ENCODE measurements at places on chromosomes 5 and 9.

DNA sequence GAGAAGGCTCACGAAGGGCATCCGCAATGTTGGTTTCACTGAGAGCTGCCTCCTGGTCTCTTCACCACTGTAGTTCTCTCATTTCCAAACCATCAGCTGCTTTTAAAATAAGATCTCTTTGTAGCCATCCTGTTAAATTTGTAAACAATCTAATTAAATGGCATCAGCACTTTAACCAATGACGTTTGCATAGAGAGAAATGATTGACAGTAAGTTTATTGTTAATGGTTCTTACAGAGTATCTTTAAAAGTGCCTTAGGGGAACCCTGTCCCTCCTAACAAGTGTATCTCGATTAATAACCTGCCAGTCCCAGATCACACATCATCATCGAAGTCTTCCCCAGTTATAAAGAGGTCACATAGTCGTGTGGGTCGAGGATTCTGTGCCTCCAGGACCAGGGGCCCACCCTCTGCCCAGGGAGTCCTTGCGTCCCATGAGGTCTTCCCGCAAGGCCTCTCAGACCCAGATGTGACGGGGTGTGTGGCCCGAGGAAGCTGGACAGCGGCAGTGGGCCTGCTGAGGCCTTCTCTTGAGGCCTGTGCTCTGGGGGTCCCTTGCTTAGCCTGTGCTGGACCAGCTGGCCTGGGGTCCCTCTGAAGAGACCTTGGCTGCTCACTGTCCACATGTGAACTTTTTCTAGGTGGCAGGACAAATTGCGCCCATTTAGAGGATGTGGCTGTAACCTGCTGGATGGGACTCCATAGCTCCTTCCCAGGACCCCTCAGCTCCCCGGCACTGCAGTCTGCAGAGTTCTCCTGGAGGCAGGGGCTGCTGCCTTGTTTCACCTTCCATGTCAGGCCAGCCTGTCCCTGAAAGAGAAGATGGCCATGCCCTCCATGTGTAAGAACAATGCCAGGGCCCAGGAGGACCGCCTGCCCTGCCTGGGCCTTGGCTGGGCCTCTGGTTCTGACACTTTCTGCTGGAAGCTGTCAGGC lies 16.6 kb downstream of the SQSTM1 start:
- DNase-seq, result no peak

- no peak for DNase-seq
Observed at GRCh38 chr5:180644129-180644824, 5.1 kb downstream of the FLT4 start.

DNA sequence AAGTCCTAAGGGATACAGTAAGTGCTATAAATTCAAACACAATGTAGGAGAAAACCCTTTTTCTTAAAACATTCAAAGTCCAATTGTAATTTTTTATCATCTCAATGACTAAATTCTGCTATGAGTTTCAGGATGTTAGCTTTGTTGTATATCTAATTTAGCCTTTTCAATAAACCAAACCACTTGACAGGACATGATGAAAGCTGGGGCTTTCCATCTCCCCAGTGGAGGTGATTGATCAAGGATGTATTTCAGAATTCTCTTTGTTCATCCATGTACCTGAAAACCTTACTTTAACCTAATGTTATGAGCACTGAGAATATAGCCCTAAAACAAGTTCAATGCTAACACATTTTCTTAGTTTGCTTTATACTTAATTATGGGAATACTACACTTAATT lies 639.0 kb upstream of the ITGA1 start:
- no peak for DNase-seq

GRCh38 chr9:128216781-128217553 lies 13.8 kb downstream of the DNM1 start:
- no peak for DNase-seq

DNA sequence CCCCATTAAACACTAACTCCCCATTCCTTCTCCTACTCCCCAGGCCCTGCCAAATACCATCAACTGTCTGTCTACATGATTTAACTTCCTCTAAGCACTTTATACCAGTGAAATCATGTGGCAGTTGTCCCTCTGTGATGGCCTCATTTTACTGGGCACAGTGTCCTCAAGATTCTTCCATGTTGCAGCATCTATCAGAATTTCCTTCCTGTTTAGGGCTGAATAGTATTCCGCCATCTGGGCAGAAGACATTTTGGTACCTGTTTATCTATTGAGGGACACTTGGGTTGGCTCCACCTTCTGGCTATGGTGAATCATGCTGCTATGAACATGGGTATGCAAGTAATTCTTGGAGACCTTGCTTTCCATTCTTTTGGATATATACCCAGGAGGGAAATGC lies 59.4 kb upstream of the IRX4 start:
- no peak for DNase-seq

DNA sequence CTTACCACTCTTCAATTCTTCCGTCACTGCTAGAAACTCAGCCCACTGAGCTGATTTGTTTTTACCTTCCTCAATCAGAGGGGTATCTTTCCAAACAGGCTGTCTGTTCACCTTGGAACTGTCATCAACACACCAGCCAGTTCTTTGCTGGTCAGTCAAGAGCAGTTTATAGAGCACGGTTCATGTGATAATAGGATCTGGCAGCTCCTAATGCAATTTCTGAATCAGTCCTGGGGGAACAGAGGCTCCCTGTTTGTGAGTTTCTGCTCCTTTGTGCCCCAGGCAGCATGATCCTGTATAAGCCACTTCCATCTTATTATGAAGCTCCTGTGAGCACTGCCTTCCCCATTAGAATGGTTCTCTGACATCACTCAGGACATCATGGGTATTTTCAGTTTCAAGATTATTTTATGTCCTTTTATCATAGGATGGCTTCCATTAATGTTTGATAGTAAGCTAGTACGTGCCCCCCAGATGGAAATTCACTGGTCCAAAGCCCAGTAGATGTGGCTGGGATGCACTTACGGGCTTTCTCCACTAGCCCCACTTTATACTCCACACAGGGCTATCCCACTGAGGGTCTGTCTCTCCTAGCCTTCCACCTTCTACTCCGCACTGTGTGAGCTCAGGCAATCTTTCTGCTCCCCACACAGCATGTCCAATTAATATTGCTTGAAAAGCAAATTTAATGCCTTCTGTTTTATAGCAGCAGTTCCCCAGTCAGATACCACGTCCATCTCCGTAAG lies 85.5 kb upstream of the SPIN1 start:
- DNase-seq, result no peak

DNA sequence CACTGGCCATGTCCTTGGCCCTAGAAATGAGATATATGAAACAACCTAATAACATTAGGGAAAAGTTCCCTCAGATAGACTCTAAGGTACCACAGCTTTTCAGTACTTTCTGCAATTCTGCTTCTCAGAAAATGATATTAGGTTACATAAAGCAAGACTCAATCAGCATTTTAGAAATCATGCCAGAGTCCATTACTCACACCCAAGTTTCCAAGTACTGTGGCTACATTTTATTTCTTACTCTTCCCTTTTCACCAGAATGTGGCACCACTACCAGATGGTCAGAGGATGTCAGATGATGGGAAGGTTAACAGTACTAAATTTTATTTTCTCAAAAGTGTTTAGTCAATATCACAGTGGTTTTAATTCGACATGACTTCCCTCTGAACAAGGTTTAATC lies 217.2 kb downstream of the MLLT3 start:
- DNase-seq, result no peak

- DNase-seq, result no peak
Observed at GRCh38 chr9:84297162-84297821, 43.3 kb downstream of the SLC28A3 start.

DNA sequence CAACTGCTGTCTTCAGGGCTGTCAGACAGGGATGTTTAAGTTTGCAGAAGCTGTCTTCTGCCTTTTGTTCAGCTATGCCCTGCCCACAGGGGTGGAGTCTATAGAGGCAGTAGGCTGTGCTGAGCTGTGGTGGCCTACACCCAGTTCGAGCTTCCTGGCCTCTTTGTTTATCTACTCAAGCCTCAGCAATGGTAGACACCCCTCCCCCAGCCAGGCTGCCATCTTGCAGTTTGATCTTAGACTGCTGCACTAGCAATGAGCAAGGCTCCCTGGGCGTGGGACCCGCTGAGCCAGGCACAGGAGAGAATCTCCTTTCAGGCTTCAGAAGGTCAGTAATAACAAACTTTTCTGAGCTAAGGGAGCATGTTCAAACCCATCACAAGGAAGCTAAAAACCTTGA lies 545.3 kb downstream of the TLE4 start:
- DNase-seq, result no peak

DNA sequence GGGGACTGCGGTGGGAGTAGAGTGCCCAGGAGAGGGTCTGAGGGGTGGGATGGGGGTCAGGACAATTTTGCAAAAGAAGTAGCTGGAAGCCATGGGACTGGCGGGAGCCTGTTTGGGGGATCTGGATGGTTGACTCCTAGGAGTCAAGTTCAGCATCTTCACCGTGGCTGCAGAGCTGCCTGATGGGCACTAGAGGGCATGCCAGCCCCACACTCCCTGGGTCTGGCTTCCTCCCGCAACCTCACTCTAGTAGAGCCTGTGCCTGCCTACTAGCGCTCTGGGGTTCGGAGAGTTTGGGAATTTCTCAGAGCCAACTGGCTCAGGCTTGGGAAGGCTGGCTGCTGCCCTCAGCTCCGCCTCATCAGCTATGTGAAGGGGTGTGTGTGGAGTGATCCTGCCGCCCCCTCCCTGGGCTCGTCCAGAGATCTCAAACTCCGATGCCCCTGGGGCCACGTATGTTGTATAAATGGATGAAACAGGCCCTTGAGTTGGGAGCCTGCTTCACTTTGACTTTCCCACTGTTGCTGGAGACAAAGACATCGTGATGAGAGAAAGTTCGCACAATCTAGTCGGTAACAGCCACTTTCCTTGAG lies 10.8 kb downstream of the TSPAN17 start:
- peak; percentile 47 for DNase-seq

- DNase-seq, result no peak
Observed at GRCh38 chr5:172689801-172690200, 48.7 kb downstream of the NEURL1B start.

DNA sequence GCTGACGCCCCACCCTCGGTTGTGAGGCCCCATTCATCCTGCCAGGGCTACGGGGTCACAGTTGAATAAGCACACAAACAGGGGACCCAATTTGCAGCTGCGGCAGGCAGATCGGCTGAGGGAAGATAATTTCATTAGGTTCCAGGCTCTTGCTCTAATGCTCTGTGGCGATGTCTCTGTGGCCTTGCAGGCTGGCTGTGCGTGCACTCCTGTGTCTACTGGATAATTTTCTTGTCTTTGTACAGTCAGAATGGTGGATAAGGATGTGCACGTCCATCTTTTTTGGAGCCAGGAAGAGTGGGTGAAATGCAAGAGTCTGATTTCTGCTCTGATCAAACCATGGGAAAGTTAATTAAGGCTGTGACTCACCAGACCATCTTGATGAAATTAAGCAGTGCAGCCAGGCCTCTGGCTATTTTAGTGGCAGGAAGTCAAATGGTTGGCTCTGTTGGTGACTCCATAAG lies 39.2 kb downstream of the NSG2 start:
- DNase-seq, result no peak

GRCh38 chr5:95746194-95746593 lies 15.1 kb downstream of the RHOBTB3 start:
- DNase-seq, result no peak

Measured in CD4-positive, alpha-beta T cell (primary cell).